ENCODE measurements at places on chromosomes 1 and 21. TPM values are rescaled to one million over a fixed set of nuclear protein-coding genes. Genes with fewer than 3 reads are reported as not detected.

Gene SYT14
- total RNA-seq, result not detected

DNA sequence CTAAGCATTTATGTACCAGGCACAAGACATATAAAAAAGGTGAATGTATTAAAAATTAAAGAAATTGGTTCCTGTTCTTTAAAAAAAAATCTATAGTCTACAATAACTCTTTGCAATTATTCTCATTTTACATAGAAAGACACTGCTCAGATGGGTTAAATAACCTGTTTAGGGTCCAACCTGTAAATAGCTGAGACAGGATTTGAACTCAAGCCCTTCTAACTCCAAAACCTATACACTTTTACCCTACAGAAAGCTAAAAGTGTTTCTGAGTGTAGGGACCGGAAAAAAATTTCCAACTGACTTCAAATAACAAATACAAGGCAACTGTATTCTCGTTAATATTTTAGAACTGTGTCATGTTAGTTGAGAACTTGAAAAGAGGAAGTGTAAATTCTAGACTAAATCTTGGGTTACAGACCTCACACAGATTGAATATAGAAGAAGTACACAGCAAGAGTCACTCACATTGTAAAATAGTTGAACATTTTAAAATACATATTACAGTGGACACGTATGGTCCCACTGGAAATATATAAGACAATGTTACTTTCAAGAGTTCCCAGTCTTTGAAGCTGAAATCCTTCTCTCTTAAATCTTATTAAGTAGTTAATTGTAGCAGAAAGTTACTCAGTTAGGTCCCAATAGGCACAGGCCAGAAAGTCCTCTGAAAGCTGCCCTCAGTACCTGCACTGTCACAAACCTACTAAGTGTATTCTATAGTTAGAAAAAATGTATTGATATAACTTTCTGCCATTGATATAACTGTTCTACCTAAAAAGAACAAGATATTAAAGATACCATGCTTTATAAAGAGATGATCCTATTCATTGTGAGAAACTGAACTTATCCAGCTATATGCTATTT lies 7.3 kb downstream of the EDEM3 start:
- no peak for DNase-seq

Gene SPRR2A
- total RNA-seq, result not detected

DNA sequence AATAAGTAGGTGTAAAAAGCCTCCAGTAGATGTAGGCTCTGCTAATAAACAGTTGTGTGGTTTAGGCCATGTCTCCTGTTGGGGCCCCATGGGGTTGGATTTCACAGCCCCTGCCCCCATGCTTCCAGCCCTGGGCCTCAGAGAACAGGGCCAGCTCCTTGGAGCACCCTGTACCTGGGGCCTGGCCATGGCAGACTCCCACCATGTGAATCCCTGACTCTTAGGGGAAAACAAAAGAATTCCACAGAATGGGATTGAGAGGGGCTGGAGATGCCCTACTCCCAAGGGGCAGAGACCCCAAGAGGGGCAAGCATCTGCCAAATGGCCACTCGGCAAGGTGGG lies 11.5 kb downstream of the LRP8 start:
- DNase-seq, result no peak

Gene CD84
- total RNA-seq, result 34.6 TPM

DNA sequence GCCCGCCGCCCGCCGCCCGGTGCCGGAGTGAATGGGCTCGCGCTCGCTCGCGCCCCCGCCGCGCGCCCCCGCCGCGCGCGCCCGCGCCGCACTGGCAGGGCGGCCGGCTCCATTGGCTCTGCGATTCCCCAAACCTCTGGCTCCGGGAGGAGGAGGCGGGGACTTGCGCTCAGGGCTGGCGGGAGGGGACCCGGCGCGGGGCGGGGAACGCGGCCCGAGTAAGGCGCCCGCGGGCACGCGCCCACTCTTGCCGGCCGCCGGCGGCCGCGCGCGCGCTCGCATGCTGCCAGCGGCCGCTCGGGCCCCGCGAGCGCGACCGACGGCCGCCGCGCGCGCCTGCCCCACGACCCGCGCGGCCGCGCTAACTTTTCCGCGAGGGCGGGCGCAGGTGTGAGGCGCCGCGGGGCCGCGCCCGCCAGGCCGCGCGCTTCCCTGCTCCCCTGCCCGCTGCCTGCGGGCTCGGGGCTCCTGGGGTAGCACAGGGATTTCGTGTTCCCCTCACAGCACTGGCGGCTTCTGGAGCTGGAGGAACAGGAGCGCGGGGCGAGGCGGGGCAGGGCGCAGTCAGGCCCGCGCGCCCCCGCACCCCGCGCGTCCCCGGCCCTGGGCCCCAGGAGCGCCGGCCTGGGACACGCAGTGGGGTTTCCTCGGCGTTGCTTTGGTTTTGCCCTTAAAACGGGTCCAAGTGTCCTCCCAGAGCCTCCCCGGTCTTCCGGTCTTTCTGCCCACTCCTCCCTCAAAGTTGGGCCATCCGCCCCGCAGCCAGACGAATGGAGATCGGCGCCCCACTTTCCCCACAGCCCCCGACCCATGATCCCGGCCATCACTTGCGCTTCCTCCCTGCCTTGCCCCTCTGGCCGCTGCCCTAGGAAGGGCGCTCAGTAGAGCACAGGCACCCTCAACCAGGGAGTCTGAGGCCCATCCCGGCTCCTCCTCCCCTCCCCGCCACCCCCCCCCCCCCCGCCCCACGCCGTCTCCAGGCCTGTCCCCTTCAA lies 101.5 kb downstream of the CASZ1 start:
- peak; percentile 86 for DNase-seq

Gene ZMYND12
- 1.1 TPM for total RNA-seq

DNA sequence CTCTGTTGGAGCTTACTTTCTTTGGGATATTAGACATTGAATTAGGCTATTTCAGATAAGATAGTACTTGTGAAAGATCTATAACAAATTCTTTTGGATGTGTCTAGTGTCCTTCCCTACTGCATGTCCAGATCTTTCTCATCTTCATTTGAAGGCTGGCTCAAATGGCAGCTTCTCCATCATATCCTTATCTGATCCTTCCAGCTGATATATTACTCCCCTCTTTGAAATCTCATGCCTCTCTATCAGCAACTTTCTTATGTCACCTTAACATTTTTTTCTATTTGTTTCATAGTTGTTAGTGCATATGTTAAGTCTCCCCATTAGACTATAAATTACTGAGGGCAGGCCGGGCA lies 17.5 kb downstream of the CAP1 start:
- DNase-seq, result no peak

Gene ASTN1
- not detected for total RNA-seq

DNA sequence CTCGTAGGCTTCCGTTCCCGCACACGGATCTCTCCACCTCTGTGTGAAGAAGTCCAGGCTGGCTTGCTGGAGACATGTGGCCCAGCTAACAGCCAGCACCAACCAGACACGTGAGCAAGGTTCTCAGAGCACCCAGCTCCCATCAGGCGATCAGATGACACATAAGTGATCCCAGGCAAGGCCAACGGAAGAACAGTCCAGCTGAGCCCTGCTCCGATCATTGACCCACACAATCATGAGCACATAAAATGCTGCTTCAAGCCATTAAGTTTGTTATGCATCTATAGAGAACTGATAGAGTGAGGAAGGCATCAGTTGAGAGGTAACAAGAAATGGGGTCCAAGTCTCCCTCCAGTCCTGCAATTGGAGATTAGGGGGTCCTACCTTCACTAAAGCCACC lies 15.4 kb downstream of the C1orf198 start:
- no peak for DNase-seq

Gene RGS16
- 1.8 TPM for total RNA-seq

Gene CHRNB2
- not detected for total RNA-seq

Gene OR2L3
- total RNA-seq, result not detected

Gene RAB3GAP2
- 54.0 TPM for total RNA-seq

DNA sequence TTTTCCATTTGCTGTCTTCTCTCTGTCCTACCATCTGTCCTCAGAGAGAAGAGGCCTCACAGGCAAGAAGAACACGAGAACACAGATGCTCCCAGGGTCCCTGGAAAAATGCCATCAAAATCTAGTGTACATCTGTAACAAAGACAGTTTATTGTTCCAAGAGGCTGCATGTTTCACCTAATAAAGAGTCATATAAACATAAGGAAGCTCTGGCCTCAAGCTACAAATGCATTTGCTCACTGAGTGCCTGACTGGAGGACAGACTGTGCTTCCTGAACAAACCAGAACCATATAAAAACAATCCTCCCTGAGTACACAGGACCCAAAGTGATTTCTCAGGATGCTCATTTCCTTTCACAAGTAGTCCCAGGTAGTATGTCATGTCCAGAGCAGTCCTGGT lies 76.3 kb upstream of the SLC44A3 start:
- no peak for DNase-seq

GRCh38 chr1:64437453-64437852 lies 32.5 kb upstream of the CACHD1 start:
- no peak for DNase-seq

DNA sequence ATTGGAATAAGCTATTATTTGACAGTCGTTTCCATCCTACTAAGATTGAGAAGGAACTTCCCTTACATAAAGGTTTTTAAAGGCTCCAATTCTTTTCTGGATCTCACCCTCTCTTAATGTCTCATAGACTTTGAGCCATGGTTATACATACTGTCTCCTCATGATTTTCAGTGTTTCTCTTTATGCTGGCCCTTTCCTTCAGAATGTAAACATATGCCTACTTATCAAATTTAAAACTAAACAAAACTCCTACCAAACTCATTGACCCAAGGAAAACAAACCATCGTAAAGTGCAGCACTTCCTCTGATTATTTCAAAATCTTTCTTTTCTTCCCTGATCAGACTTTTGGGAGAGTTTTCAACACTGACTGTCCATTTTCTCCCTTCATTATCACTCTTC lies 163.4 kb upstream of the DPYD start:
- DNase-seq, result no peak

DNA sequence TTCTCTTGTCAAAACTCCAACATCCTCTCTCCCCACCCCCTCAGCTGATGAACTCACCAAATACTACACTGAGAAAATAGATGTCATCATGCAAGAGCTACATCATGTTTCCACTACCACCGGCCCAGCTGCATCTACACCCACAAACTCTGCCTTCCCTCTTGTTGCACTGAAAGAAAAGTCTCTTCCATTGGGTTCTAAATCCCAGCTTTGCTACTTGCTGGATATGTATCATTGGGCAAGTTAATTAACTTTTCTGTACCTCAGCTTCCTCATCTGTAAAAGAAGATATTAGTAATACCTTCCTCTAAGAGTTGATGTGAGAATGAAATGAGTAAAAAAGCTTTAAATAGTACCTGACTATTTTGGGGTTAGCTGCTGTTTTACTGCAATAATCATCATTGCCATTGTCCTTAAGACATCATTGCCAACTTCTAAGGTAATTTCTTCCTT lies 108.6 kb downstream of the OLFML2B start:
- DNase-seq, result peak; percentile 45

All from activated CD8-positive, alpha-beta memory T cell treated with anti-CD3 and anti-CD28 coated beads, Interleukin-2, amount 10 ng/mL, durations not matched to agents 7 days and 5 days (primary cell).